ENCODE measurements at places on chromosomes 5 and 9. TPM values are rescaled to one million over a fixed set of nuclear protein-coding genes. Genes with fewer than 3 reads are reported as not detected.

GRCh38 chr5:36089989-36090388, 23.3 kb upstream of the UGT3A2 start:
- no peaks in the 10 kb centered on the region for H3K27me3 ChIP-seq
- H3K4me3 ChIP-seq, result no peak overlapping the region
- H3K36me3 ChIP-seq, result no peaks in the 10 kb centered on the region
- H3K27ac ChIP-seq, result no peak overlapping the region
- no peak for DNase-seq
- no peaks in the 10 kb centered on the region for H3K4me1 ChIP-seq

DNA sequence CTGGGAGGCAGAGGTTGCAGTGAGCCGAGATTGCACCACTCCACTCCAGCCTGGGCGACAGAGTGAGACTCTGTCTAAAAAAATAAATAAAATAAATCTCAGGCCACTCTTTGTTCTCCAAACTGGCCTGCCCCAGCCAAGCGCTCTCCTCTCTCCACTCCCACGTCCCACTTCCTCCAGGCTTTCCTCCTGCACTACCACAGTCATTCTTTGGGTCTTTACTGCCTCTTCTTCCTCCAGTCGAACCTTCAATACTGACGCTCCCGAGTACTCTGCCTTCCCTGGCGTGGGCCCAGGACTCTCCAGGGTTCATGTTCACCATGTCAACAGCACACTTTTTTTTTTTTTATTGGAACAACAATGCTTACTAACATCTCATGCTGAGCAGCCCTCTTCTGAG, 23.9 kb downstream of the RNF130 start:
- H3K4me3 ChIP-seq, result no peak overlapping the region
- no peak for DNase-seq
- H3K27me3 ChIP-seq, result no peaks in the 10 kb centered on the region
- H3K27ac ChIP-seq, result no peak overlapping the region
- H3K4me1 ChIP-seq, result no peaks in the 10 kb centered on the region
- H3K36me3 ChIP-seq, result no peaks in the 10 kb centered on the region

- H3K4me1 ChIP-seq, result peaks cover 24% of the 10 kb centered on the region
- peaks cover 12% of the 10 kb centered on the region for H3K36me3 ChIP-seq
- no peaks in the 10 kb centered on the region for H3K27me3 ChIP-seq
- no peak for DNase-seq
Measured at GRCh38 chr9:137721479-137721878, 102.7 kb downstream of the EHMT1 start.

DNA sequence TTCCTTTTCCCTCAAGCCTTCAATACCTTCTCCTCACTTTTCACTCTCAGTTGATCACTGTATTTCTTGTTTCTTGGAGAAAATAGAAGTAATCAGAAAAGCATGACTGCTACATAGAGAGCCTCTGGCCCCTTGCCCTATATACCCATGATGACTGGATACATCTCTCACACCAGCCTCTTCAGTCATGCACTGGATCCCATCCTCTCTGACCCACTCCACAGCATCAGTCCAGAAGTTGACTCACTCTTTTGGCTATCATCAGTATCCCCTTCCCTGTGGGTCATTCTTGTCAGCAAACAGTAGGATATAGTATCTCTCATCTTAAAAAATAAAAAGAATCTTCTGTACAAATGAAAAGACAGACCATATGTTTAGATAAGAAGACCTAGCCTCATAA, 32.9 kb downstream of the PTCD2 start:
- H3K36me3 ChIP-seq, result no peaks in the 10 kb centered on the region
- no peak for DNase-seq
- H3K4me3 ChIP-seq, result no peak overlapping the region
- no peak overlapping the region for H3K27ac ChIP-seq

- DNase-seq, result no peak
- H3K27ac ChIP-seq, result no peak overlapping the region
- no peaks in the 10 kb centered on the region for H3K27me3 ChIP-seq
- no peak overlapping the region for H3K4me3 ChIP-seq
- no peaks in the 10 kb centered on the region for H3K4me1 ChIP-seq
Measured at GRCh38 chr5:38641003-38641402, 84.6 kb upstream of the LIFR start.

Gene CD274
- 7.0 TPM for total RNA-seq

DNA sequence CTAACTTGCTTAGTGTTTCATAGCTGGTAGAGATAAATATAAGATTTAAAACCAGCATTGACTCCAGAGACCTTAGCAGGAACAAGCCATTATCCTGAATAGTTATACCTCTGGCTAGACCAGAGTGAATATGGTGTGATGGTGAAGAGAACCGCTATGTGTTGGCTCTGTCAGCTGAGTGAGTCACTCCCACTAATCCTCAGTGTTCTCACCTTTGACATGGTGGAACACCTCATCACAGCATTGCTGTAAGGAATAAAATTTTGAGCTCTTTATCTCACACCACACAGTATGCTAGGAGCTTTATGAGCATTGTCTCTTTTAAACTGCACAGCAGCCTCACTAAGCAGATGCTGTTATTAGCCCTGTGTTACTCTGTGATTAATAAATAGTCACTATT, 90.7 kb upstream of the DHFR start:
- no peak overlapping the region for H3K4me3 ChIP-seq
- peaks cover 12% of the 10 kb centered on the region for H3K4me1 ChIP-seq
- H3K36me3 ChIP-seq, result peaks cover 25% of the 10 kb centered on the region
- DNase-seq, result no peak
- H3K27me3 ChIP-seq, result no peaks in the 10 kb centered on the region
- H3K27ac ChIP-seq, result no peak overlapping the region

Gene ZNF608
- total RNA-seq, result 17.4 TPM

- no peaks in the 10 kb centered on the region for H3K27me3 ChIP-seq
- H3K36me3 ChIP-seq, result no peaks in the 10 kb centered on the region
- no peak overlapping the region for H3K4me3 ChIP-seq
- no peak for DNase-seq
Measured at GRCh38 chr9:69485466-69485865, 160.5 kb downstream of the ENTREP1 start.

DNA sequence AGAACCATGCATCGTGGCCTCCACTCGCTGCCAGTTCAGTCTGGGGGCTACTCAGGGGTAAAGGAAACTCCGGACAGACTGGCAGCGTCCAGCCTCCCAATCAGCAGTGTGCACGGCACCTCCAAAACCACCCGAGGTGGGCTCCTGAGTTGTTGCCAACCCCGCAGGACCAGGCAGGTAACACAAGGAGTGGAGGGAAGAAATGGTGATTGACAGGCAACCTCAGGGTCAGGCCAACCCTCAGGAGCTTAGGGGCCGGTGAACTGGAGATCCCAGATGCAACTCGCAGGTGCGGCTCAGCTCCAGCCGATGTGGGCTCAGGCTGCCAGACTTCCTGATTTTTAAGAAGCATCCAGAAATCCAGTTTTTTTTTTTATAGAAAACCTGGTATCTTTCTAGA, 37.3 kb upstream of the AKNA start:
- no peak overlapping the region for H3K27ac ChIP-seq
- H3K36me3 ChIP-seq, result no peaks in the 10 kb centered on the region
- H3K27me3 ChIP-seq, result no peaks in the 10 kb centered on the region
- H3K4me1 ChIP-seq, result no peaks in the 10 kb centered on the region
- no peak overlapping the region for H3K4me3 ChIP-seq

DNA sequence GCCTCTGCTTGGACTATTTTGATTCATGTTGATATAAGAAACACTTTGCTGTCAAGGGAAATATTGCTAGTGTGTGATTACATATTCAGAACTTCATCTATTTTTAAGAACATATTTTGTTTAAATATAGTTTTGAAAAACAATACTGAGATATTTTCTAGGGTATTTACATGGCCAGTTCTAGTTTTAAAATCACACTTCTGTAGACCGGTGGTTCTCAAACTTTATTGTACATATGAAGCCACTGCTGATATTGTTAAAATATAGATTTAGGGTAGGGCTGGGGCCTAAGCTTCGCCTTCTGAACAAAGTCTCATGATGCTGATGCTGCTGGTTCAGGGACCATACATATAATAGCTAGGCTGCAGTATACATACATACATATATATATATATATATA, 1000.0 kb downstream of the PTPRD start:
- no peak overlapping the region for H3K27ac ChIP-seq
- DNase-seq, result no peak
- no peaks in the 10 kb centered on the region for H3K27me3 ChIP-seq

- no peak overlapping the region for H3K4me3 ChIP-seq
- no peak overlapping the region for H3K27ac ChIP-seq
- DNase-seq, result no peak
- H3K27me3 ChIP-seq, result no peaks in the 10 kb centered on the region
- H3K36me3 ChIP-seq, result no peaks in the 10 kb centered on the region
Measured at GRCh38 chr5:98354922-98355321, 418.5 kb upstream of the RGMB start.

Gene PHYKPL
- total RNA-seq, result 275 TPM

GRCh38 chr5:4005335-4005734, 409.7 kb downstream of the IRX1 start:
- H3K4me3 ChIP-seq, result no peak overlapping the region
- no peak for DNase-seq
- no peak overlapping the region for H3K27ac ChIP-seq
- H3K27me3 ChIP-seq, result no peaks in the 10 kb centered on the region
- no peaks in the 10 kb centered on the region for H3K36me3 ChIP-seq
- H3K4me1 ChIP-seq, result no peaks in the 10 kb centered on the region

DNA sequence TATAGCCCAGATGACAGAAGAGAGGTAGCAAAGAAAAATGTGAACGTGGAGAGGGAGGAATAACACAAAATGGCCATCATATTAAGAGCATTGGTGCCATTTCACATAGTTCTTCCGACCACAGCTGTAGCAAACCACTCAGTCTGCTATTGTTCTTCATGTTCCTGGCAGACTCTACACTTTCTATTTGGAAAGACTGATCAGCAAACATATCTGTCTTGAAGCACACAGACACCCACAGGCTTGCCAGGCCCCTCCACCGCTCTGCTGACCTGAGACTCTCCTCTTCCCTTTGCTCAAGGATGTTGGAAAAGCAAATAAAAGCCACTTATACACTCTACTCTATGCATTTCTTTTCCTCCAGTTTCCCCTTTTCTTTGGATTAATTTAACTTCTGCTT, 298.0 kb downstream of the FBXL7 start:
- no peaks in the 10 kb centered on the region for H3K27me3 ChIP-seq
- H3K4me1 ChIP-seq, result no peaks in the 10 kb centered on the region
- H3K27ac ChIP-seq, result no peak overlapping the region
- no peak overlapping the region for H3K4me3 ChIP-seq
- no peak for DNase-seq

DNA sequence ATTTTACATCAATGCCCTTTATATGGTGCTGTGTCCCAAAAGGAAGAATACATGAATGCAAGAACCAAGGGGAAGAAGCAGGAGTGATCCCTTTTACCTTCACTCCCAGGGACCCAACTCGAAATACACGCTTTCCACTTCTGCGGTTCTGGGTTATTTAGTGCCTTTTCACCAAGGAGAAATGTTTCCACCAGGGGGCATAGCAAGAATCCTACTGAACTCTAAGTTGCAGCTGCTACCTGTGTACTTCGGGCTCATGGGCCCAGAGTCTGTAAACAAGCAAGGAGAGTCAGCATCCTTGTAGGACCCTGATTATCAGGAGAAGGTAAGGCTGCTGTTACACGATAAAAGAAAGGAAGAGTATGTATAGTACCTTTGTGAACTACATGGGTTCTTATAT, 45.7 kb downstream of the DPYSL3 start:
- peaks cover 5% of the 10 kb centered on the region for H3K27me3 ChIP-seq
- H3K27ac ChIP-seq, result no peak overlapping the region
- no peaks in the 10 kb centered on the region for H3K36me3 ChIP-seq
- no peak for DNase-seq
- H3K4me3 ChIP-seq, result no peak overlapping the region
- H3K4me1 ChIP-seq, result no peaks in the 10 kb centered on the region

Gene G3BP1
- 173 TPM for total RNA-seq

Gene SLC4A9
- total RNA-seq, result not detected
